ENCODE measurements at places on chromosomes 12 and 14. TPM values are rescaled to one million over a fixed set of nuclear protein-coding genes. Genes with fewer than 3 reads are reported as not detected.

Gene HEBP1
- 28.1 TPM for total RNA-seq

Gene PLEKHD1
- 0.87 TPM for total RNA-seq

DNA sequence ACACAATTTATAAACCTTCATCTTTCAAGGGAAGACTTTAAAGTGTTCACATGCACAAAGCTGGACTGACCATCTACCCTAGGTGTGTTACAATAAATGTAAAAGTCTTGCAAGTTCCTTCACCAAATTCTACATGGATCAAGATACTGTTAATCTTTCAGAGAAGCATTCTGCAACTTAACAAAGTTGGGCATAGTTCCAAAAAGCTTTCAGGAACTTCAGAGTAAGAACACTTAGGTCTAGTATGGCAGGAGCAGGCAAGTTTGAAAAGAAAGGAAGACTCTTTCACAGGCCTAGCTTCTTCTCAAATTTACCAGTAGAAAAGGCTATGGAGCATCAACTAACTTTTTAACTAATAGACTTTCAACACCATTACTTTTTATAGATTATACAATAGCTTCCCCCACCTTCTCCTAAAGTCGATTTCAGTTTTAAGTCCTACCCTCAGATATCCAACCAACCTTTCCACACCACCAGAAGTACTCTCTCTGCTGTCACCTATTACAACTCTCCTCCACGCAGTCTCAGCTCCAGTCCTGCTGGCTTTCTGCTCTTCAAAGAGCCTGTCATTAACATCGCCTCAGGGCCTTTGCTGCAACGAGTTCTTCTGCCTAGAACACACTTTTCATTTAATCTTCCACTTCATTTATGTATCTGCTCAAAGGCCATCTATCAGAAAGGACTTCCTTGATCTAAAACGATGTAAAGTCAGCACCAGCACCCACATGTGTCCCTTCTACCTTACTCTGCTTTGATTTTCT, 333.9 kb downstream of the CEP128 start:
- DNase-seq, result peak; percentile 33

- DNase-seq, result no peak
Measured at GRCh38 chr14:99479160-99479905, 1.3 kb downstream of the SETD3 start.

GRCh38 chr14:52069307-52070050, 620 bp upstream of the NID2 start:
- peak; percentile 28 for DNase-seq

DNA sequence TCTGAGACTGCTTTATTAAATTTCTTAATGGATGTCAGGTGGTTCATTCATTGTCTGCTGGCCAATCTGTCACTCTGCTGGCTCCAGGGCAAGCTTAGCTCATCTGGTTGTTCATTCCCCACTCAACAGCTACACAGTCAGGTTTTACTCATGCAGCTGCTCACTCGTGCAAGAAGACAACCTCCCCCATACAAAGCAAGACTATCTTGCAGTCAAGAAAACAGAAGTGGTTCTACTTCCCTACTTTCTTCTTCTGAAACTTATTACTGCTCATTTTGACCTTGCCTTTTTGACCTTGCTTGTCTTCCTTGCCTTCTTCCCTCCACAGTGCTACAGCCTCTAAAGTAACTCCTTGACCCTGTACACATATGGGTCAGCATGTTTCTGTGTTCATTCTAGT, 277.9 kb downstream of the SSPN start:
- DNase-seq, result no peak

Data from A673 (cell line).